Hematopoietic multipotent progenitor cell treated with erythropoietin and hydrocortisone succinate and interleukin-3 and kit ligand, for 15 days (in vitro differentiated cells): ENCODE measurements at places on chromosomes 1 and 21.

GRCh38 chr1:206512058-206512850 lies 4.9 kb downstream of the RASSF5 start:
- no peak for DNase-seq

- DNase-seq = peak; percentile 16
These were observed 60.7 kb downstream of the SH3GLB1 start for GRCh38 chr1:86765073-86765472.

GRCh38 chr1:203328714-203329122 lies 22.2 kb downstream of the FMOD start:
- no peak for DNase-seq

- DNase-seq = no peak
These were observed 37.2 kb downstream of the LRRC8C start for GRCh38 chr1:89670163-89670562.

DNA sequence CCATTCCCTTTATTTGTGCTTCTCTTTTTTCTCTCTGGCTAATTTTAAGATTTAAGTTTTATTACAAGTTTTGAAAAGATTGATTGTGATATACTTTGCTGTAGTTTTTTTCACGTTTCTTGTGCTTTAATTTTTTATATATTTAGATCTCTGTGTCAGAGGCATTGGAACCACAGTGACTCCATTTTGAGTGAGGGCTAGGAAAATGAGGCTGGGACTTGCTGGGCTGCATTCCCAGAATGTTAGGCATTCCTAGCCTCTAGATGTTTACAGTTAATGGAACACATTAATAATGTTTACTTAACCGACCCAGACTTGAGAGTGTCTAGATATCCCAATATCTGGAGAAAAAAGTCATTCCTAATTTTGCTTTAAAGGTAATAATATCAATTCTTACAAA lies 939.4 kb downstream of the BRINP3 start:
- DNase-seq = no peak

DNA sequence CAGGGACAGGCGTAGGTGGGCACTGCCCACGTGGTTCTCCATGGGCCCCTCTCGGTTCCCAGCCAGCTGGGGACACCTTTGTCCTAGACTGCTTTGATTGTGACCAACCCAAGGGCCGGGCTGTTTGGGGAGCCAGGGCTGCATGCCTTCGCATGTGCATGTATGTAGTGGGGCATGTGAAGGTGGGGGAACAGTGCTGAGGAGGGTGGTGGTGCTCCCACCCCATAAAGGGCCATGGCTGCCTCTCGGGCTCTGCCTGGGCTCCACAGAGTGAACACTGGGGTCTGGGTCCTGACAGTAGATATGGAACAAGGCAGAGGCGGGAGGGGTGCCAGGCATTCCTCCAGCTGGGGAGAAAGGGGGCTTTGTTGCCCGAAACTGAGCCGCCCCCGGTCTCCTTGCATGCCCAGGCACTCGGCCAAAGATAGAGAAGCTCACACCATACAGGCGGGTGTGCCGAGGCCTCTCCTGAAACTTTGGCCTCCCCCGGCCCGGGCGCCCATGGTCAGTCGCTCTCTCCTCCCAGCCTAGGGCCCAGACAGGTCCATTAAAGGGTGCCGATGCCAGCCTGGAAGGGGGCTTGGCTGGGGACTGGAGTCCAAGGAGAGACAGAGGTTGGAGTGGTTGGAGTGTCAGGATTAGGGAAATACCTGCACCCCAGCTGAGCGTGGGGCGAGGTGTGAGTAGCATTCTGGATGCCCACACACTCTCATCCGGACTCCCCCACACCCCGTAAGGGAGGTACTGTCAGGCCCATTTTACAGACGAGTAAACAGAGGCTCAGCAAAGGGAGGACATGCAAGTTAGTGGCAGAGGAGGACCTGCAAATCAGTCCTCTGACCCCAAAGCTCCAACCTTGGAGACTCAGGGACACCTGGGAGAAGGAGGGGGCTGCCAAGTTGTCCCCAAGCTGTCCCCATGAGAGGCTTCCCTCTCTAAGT lies 41.1 kb downstream of the EPHA2 start:
- no peak for DNase-seq

DNA sequence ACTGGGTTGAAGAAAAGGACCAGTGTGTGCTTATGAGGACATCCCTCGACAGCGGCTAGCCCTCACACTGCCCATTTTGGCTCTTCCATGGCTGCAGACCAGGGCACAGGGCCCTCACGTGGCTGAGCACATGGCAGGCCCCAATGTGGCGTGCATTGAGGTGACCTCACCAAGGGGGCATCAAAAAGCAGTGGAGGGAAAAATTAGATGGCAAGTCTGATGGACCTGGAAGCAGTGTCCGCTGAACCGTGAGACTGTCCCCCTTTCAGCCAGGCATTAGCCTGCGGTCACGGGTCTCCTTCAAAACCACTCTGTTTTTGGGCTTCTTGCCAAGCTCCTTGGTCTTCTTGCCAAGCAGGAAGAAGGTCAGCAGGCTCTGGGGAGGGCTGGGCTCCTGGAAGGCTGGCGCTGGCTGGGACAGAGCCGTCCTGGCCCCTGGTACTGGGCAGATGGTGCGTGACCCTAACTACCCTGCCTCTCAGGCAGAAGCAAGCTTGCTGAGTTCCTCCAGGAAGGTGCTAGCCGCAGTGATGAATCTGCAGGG lies 30.8 kb downstream of the TRIM67 start:
- no peak for DNase-seq

DNA sequence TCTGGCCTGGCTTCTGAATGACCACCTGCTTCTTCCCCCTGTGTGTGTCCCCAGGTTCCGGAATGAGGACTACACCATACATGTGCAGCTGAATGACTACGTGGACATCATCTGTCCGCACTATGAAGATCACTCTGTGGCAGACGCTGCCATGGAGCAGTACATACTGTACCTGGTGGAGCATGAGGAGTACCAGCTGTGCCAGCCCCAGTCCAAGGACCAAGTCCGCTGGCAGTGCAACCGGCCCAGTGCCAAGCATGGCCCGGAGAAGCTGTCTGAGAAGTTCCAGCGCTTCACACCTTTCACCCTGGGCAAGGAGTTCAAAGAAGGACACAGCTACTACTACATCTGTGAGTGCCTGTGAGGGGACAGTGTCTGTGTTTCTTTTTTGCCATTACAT lies 3.6 kb downstream of the EFNA1 start:
- no peak for DNase-seq

- DNase-seq = no peak
These were observed 604.6 kb downstream of the LRRIQ3 start for GRCh38 chr1:73593364-73593763.

DNA sequence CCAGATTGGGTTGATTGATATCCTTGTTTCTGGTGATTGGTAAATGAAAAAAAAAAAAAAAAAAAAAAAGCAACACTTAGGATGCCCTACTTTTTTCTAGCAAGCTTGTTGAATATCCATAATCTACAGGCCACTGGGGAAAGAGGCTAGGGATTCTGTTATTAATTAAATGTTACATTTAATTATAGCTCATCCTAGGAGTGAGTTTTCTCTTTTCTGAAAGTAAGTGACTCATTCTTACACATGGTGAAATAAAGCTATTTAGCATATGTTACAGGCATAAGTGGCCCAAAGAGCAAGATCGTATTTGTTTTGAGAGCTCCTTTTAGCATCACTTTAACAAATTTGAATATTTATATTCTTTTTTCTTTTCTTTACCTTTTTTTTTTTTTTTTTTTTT lies 94.5 kb downstream of the FNBP1L start:
- DNase-seq = no peak

GRCh38 chr1:204258213-204259115 lies 44.7 kb upstream of the GOLT1A start:
- DNase-seq = no peak

GRCh38 chr1:218317061-218317460 lies 28.1 kb upstream of the TGFB2 start:
- peak; percentile 49 for DNase-seq

GRCh38 chr1:43220905-43221778 lies 48.6 kb upstream of the TMEM125 start:
- no peak for DNase-seq

DNA sequence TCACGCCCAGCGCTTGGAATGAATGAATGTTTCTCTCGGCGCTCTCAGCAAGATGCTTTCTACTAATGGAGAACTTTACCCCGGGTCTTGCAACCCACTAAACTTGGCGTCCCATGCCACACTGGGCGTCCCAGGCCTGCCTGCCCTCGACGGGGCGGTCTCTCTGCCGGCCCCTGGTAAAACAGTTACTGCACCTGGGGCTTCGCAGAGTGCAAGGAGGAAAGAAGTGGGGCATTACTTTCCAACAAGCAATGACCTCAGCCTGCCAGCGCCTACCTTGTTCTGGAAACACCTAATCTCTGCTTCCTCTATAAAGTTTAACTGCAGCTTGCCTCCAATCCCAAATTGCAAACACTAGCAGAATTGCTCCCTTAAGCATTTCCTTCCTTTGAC lies 27.8 kb upstream of the NFIA start:
- no peak for DNase-seq
